ENCODE measurements at places on chromosomes 7 and 10.
A peak's percentile ranks its signal among the peaks of the same experiment; 100 is the strongest.

DNA sequence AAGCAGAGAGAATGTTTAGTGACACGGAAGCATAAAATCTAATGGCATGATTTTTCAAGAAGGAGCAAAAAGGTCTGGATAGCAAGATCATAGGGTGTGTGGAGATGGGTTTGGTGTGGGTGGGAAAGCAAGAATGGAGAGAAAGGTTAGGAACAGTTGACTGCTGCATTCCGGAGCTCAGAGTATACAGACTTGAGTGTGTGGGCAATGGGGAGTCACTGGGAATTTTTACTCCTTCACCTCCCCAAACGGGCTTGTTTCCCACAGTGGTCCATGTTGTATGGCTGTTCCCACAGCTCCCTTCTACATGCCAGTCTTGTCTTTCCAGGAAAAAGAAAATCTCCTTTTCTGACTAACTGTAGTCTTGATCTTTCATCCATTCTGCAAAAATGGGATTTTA lies 122.1 kb downstream of the CDK6 start:
- DNase-seq: no peak

GRCh38 chr7:88316456-88316855 lies 9.8 kb upstream of the STEAP4 start:
- DNase-seq: no peak

- no peak for DNase-seq
Observed at GRCh38 chr10:132542086-132542775, 4.6 kb downstream of the INPP5A start.

DNA sequence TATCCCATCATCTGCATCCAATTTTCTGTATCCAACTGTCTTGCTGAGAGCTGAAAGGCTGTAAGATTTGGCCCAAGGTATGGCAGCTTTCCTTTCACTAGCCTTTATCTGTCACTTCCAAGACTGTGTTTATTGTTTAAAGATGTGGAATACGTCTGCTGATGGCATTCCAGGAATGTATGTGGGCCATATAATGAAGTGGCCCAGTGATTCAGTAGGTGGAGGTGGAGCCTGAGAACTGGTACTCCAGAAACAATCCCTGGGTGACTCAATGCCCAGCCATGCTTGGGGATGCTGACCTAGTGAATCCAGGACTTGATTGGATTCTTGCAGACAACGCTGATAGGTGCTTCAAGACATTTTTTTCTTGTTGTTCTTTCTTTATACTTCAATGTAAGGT lies 13.5 kb downstream of the NEUROD6 start:
- peak; percentile 1 for DNase-seq

DNA sequence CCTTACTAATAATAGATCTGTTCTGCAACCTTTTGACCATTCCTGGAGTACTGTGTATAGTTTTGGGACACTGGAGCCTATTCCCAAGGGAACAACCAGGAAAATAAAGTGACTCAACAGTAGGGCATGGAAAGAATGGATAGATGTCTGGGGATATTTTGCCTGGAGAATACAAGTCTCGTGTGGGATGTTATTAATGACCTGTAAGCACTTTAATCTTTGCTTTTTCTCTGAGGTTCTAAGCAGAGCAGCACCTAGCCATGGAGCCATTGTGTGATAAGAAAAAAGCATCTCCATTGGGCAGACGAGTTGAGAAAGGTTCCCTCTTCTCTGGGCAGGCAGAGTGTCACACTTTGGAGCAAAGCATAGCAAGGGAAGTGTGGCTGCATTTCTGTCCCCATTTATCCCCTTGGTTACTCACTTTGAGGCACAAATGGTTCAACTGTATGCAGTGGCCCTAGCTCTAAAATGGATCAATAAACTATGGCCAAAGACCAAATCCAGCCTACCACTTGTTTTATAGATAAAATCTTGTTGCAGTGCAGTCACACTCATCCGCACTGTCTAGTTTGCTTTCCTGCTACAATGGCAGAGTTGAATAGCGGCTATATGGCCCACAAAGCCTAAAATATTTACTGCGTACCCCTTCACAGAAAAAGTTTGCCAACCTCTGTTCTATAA lies 21.0 kb upstream of the CCDC71L start:
- DNase-seq: peak; percentile 76

- DNase-seq: no peak
Observed at GRCh38 chr7:36132012-36132411, 21.0 kb upstream of the EEPD1 start.

GRCh38 chr10:3853016-3853415 lies 68.0 kb upstream of the KLF6 start:
- no peak for DNase-seq

DNA sequence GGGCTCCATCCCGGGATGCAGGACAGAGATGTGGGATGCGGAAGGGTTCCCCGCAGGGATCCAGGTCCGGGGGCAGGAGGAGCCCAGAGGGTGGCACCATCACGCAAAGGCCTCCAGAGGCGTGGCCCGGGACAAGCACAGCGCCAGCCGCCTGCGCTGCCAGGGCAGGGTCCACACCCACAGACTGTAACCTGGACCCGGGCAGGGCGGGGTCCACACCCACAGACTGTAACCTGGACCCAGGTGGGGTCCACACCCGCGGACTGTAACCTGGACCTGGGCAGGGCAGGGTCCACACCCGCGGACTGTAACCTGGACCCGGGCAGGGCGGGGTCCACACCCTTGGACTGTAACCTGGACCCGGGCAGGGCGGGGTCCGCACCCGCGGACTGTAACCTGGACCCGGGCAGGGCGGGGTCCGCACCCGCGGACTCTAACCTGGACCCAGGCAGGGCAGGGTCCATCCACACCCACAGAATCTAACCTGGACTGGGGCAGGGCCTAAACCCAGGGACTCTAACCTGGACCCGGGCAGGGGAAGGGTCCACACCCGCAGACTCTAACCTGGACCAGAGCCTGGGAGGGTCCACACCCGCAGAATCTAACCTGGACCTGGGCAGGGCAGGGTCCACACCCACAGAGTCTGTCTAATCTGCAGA lies 37.5 kb upstream of the SUN1 start:
- DNase-seq: no peak

DNA sequence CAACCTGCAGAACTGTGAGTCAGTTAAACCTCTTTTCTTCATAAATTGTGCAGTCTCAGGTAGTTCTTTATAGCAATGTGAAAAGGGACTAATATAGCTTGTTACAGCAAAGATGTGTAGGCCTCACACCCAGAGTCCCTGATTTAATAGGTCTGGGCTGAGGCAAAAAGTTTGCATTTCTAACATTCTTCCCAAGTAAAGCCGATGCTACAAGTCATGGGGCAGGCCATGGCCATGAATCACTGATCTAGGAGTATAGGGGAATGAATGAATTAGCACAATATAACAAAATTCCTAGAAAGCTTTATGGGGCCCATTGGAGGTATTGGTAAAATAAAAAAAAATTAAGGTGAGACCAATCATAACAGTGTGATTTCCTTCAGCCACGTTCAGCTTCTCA lies 11.5 kb upstream of the AASS start:
- DNase-seq: peak; percentile 10

GRCh38 chr7:148543-148931 lies 43.8 kb upstream of the FAM20C start:
- no peak for DNase-seq

- DNase-seq: no peak
Observed at GRCh38 chr7:142301923-142302550, 44.2 kb upstream of the PRSS58 start.

DNA sequence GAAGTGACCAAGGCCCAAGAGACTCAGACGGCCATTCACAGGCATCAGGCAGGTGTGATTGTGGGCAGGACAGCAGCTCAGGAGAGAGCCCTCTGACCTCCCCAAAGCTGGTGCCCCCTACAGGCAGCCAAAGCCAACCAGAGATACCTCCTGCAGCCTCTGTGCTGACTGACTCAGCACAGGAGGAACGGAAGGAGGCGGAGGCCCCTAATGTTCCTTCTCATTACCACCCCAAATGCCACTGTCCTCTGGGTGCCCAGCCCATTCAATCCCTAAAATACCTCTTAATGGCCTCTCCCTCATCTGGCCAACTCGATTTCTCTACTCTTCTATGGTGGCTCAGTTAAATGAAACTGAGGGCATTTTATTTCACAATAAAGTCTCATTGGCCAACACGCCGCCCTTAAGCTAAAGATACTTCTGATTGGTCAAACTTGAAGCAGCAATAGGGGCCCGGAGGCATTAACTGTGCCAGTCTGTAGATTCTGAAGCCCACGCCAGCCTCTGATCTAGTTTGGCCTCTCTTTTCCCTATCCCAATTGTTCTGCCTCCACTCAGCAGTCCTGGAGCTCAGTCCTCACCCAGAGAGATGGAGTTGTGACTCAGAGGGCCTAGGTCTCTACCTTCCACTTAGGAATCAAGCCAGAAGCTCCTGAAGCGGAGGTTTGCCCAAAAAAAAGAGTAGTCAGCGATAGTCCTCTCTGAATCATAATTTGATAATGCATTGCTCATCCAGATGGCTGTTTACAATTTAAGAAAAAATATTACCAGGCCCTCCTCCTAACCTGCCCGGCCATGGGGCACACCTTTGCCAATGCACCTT lies 1.2 kb downstream of the CYREN start:
- peak; percentile 20 for DNase-seq

GRCh38 chr10:89100680-89101079 lies 106.4 kb downstream of the CH25H start:
- peak; percentile 71 for DNase-seq

DNA sequence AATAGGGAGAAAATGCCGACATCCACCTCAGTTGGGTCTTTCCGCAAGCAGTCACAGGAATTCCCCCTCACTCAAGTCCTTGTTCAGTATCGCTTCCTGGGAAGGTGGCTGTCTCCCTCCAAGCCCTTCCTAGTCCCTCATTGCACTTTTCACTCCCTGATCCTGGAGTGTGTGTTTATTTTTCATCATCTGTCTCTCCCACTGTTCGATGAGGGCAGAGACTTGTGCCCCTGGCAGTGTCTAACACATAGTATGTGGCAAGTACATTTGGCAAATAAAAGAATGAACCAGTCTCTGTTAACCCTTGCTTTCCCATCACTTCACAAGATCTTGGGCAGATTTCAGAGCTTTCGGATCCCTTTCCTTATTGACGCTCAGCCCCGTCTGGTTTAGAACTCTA lies 24.0 kb upstream of the CACUL1 start:
- no peak for DNase-seq

- no peak for DNase-seq
Observed at GRCh38 chr7:41682422-41682821, 20.5 kb downstream of the INHBA start.

DNA sequence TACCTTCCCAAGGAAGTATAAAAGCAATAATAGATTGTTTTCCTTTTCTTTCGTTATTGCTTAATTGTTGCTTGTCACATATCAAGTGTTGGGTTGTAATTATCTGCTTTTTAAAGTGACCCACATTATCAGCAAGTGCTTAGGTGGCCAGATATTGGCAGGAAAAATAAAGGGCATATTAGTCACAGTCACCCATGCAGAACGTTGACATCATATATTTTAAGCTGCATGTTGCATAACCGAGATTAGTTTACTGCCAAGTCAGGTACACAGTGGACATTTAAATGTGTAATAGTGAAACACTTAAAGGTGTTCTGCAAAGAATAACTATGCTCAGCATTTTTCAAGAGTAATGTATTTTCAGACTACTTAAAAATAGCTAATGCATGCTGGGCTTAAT lies 11.4 kb downstream of the NEBL start:
- DNase-seq: no peak

- no peak for DNase-seq
Observed at GRCh38 chr10:3411044-3411443, 238.5 kb upstream of the PITRM1 start.

DNA sequence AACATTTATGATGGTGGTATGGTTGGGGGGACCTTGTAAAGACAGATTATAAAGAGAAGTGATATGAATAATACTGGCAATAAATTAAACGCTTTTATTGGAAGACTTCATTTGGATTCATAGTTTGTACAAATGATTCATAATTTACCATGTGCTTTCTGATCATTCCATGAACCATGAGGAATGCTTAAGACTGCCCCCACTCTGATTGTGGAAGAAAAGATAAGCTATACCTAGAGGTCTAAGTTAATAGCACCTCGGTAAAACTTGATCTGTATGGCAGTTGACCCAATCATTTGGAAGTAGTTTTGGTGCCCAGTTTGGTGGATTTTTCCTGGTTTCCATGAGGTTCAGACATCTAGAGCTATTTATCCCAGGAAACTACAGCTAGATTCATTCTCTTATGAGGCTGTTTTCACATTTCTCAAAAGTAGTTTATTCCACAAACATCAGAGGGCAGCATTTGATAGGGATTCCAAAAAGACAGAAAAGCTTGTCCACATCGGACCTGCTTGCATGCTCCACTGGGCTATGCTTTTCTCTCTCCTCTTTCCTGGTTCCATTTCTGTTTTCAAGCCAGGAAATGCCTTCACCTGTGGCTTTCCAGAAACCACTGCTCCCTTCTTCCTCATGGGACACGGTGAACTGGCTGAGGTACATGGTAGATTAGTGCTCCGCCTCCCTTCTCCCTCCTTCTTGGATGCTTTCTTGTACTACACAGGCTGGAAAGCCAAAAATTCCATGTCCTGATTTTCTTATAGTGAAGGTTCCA lies 29.2 kb downstream of the TFAM start:
- DNase-seq: peak; percentile 84

DNA sequence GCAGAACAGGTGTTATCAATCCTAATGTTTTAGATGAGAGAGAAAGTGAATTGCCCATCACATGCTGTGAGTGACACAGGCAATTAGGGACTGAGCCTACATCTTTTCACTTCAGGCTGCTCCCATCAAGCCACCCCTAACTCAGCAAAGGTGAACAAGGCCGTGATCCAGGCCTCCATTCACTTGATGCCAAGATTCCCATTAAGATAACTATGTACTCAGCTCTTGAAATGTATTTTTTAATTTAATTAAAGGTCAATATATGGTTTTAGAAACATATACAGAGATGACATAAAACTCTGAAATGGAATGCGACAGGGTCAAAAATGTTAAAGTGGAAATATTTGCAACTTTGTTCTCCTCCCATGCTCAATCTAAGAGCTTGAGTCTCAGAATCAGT lies 27.9 kb upstream of the UBE2H start:
- DNase-seq: no peak

- peak; percentile 4 for DNase-seq
Observed at GRCh38 chr10:66680886-66681285, 244.9 kb upstream of the LRRTM3 start.

DNA sequence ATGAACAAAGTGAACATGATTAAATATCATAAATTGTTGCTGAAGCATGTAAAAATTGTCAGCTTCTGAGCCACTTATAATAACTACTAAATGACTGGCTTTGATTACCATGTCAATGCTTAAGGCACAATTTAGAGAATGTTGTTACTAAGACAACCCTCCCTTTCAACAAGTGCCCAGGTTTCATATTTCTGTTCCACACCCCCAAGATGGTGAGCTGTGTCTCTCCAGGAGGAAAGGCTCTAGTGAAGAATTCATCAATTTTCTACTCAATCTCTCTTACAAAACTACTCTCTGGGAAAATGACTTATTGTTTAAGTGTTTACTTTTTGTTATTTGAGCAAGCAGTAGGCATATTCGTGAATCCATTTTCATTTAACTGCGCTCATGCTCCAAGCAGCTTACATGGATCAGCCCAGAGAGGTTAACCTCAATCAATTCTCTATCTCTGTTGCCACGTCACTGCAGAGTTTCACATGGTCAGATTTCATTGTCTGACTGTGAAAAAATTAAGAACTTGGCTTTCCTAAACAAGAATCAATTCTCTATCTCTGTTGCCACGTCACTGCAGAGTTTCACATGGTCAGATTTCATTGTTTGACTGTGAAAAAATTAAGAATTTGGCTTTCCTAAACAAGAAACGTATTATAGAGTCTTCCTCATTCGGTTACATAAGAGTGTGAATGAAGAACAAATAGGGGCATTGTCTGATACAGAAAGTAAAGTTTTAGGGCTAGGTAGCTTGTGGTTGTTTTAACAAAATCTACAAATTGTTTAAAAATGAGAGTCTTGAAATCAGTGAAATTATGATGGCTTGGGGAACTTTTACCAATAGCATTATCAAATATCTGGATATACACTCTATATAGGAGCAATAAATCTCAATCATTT lies 49.7 kb downstream of the CCDC71L start:
- peak; percentile 30 for DNase-seq

Data from AG10803 (cell line).